ENCODE measurements at places on chromosomes 16 and 17.
A peak's percentile ranks its signal among the peaks of the same experiment; 100 is the strongest.

DNA sequence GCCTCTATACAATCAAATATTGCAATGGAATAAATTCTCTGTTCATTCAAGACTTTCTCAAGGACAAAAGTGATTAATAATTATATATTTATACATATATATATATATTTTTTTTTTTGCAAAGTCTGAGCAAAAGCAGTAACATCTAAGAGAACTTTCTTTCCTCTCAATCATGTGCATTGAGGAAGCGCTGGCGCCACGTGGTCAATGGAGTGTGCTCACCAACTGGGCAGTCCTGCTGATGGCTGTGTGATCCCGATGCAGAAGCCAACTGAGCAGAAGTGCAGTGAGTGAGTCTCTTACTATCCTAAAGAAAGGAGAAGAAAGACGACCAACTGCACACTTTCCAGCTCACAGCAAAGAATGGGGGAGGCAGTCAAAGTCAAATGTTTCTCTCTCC is 37.2 kb upstream of the ULK2 start:
- no peak for DNase-seq

DNA sequence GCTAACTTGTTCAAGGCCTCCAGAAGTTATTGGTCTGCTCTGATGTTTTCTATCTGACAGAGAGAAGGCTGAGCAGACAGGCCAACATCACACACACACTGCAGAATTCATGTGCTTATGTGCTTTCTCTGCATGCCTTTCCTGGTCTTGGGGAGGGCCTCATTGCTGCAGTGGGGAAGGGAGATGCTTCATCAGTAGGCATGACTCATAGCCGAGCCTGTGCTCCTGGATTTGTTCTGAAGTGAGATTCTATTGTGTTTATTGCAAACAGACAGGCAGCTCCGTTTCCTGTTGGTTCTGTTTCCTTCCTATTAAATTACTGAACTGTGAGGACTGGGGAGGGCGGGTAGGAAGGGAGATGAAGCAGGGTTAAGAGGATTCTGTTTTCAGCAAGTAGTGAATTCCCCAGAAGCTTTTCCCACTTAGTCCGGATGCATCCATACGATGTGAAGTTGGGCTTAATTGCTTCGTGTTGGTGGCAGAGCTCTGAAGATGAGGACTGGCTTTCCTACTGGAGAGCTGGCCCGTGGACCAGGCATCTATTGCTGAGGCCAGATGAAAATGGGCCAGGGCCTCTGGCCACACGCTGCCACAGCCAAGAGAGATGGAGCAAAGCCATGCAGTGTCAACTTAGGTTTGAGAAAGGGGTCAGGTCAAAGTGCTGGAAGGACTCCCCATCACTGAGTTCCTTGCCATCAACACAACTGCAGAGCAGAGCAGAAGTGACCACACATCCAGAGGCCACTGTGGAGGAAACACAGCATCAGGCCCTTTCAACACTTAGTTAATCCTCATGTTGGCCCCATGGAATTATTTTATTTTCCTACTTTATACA is 179.3 kb downstream of the UTP18 start:
- no peak for DNase-seq

- DNase-seq, result no peak
Observed at GRCh38 chr17:21318439-21318838, 33.9 kb downstream of the MAP2K3 start.

GRCh38 chr17:55709984-55710383 is 12.7 kb downstream of the TMEM100 start:
- no peak for DNase-seq

DNA sequence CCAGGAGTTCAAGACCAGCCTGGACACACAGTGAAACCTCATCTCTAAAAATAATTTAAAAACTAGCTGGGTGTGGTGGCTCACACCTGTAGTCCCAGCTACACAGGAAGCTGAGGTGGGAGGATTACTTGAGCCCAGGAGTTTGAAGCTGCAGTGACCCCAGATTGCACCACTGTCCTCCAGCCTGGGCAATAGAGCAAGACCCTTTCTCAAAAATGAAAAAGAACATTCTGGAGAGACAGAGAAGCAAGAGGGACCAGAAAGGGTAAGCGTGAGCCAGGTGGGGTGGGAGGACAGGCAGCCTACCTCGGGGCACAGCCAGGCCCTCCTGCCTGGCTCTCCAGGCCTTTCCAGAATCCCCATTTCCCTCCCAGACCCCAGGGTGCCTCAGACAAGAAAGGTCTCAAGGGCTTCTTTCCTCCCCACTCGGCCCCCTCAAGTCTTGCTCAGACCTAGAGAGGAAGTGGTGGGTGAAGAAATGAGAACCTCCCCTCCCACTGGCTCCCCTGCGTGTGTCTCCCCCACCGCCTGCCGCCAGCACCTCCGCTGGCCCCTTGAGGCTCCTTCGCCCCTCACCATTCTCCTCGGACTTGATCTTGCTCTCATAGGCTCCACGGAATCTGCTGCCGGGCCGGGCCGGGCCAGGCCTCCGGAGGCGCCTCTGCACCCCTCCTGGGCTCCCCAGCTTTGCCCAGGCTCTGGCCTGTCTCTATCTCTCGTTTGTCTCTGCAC is 503 bp downstream of the C16orf54 start:
- peak; percentile 29 for DNase-seq

- DNase-seq, result no peak
Observed at GRCh38 chr17:66746736-66747135, 88.2 kb upstream of the CACNG5 start.

- DNase-seq, result peak; percentile 89
Observed at GRCh38 chr17:81346090-81346907, 49.0 kb upstream of the BAHCC1 start.

- peak; percentile 74 for DNase-seq
Observed at GRCh38 chr17:3964203-3965117, at the start of gene ATP2A3. Gene ATP2A3, minus strand, starts transcription at chr17:3964437. Its CDS starts 146 bp downstream, at chr17:3964291.

DNA sequence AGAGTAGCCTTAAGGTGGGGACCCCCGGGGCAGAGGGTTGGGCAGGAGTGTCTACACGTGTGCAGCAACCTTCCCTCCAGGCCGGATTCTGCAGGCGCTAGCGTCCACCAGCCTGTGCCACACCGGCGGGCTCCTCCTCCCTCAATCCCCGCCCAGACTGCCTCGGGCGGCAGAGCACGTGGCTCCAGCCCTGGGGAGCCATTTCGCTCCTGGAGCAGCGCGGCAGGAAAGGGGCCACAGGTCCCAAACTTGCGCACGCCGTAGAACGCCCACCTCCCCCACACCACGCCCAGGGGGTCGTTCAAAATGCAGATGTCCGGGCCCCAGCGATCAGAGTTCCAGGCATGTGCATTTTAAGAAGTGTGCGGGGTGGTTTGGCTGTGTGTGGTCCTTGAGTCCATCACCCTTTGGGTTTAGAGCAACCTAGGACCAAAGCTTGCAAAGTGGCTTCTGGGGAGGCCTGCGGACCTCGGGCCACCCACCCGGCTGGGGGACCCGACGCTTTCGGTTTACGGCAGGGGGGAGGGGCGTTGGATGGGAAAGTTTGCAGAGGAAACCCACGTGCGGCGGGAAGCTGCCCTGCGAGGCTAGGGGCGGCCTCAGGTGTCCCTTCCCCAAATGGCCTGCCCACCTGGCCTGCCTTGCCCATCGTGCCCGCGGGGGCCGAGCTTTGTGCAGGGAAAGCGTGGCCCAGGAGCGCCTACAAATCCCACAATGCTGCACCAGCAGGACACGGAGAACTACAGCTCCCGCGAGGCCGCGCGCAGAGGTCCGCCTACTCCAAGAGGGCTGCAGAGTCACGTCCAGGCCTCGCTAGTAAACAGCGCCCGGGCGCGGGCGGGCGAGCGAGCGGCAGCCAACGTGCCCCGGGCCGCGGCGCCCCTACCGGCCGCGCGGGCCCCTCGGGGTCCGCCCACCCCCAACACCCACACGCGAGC is 1.4 kb downstream of the TFAP4 start:
- DNase-seq, result peak; percentile 86

GRCh38 chr16:66598111-66598510 is 6.4 kb upstream of the CMTM3 start:
- no peak for DNase-seq

GRCh38 chr17:5555254-5555653 is 29.1 kb downstream of the NLRP1 start:
- DNase-seq, result no peak

DNA sequence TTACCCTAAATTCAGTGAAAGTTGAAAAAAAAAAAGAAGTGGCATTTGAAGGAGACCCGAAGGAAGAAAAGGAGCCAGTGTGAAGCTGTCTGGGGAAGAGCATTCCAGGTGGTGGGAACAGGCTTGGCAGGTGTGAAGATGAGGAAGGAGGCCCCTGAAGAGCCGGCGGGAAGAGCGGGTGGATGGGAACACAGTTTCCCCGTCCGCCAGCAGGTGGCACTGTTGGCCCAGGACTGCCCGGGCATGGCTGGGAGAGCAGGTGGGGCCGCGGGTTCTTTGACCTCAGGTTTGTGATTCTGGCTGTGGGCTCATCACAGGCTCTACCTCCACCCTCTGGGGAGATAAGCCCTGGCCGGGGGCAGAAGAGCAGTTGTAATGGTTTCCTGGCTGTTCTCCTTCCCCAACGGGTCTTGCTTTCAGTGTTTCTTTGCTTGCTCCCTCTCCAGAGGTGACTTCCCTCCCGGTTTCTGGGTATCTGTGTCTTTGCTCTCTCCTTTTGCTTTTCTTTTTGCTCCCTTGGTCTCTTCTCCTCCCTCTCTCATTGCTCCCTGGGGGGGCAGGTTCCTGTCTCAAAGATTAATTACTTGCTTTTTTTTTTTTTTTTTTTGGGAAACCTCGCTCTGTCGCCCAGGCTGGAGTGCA is 32.3 kb downstream of the RAP1GAP2 start:
- peak; percentile 78 for DNase-seq

GRCh38 chr17:65925606-65926307 is 266.2 kb downstream of the CEP112 start:
- no peak for DNase-seq

- no peak for DNase-seq
Observed at GRCh38 chr16:15435216-15435864, 952 bp downstream of the BMERB1 start.

DNA sequence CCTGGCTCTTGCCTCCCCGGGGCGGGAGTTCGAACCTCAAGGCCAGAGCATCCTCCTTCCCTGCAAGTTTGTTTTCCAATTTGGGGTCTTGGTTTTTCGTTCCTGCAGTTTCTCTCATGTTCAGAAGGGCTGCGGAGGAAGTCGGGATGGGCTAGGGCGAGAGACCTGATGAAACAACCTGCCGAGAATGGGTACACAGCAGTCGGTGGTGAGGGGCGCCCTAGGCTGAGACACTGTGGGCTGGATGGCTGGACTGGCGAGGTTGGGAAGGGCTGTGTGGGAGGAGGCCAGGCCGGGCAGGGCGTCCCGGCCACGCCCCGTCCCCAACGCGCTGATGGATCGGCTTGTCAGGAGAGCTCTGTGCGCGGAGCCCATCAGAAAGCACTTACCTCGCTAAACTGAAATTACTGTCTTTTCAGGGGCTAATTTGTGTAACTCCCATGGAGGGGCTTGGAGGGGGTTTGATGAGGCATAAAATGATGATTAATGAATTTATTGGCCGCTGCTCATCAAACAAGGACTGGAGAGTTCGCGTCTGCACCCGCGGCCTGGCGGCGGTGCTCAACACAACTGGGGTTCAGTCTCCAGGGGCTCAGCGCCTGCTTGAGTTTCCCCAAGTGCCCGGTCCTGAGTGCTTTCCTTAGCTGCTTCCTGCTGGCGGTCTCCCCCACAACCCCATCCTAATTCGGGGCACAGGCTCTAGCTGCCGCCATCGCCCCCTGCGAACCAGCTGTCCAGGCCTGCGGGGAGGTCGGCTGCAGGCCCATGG is 9.0 kb downstream of the IRX5 start:
- DNase-seq, result no peak

DNA sequence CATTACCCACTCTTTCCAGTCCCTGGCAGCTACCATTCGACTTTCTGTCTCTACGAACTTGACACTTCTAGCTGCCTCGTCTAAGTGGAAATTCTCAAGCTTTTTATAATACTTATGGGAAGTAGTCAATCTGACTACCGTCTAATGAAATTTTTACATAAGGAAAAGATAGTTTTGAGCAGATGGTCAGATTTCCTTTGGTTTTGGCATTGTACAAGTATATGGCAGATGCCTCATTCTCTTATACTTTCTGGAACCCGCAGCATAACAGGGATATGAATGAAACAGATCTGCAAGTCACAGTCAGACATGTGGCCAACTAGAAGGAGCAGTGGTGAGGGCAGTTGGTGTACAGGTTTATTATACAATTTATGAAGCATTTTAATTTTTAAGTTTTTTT is 146.0 kb downstream of the PITPNC1 start:
- no peak for DNase-seq

GRCh38 chr17:33968350-33969044 is 286.6 kb upstream of the CCL2 start:
- DNase-seq, result no peak

DNA sequence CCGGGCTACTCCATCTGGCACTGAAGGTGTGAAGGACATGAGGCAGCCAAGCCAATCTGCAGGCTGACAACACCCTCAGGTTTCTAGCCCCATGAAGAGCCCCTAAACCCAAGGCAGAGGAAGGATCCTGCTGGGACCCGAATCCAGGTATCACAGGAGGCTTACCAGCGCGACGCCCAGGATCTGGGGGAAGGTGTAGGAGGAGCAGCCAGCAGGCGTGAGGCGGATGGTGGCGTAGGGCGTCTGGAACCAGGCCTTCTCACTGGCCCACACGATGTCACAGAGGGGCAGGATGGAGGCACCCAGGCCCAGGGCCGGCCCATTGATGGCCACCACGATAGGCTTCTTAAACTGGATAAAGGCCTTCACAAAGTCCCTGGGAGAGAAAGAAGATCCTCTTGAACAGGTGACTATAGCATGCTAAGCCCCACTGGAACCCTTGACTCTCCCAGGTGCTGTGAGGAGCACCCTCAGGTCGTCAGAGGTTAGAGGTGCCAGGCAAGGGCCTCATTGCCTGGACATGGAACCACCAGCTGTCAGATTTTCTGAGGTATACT is 71.7 kb downstream of the DYNLRB2 start:
- DNase-seq, result no peak

DNA sequence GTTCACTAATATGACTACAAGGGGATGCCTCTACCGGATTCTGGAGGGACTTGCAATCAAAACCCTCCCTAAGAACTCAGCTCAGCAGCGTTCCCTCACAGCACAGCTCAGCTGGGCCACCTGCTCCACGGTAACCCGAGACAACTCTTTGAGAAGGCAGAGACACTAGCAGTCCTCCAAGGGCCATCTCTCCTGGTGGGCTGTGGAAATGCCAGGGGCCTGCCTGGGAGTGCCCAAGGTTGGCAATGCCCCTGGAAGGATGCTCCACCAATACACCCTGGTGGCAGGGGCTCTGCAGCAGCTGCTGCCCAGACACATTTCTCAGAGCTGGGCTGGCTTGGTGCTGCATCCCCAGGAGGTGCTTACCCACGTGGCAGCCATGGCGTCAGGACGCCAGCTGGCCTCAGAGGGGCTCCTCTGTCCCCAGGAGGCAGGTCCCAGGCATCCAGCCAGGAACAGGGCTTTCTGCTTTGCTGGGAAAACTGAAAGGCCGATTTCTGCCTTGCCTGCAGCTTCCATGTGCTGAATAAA is 16.5 kb downstream of the CDIP1 start:
- DNase-seq, result no peak

DNA sequence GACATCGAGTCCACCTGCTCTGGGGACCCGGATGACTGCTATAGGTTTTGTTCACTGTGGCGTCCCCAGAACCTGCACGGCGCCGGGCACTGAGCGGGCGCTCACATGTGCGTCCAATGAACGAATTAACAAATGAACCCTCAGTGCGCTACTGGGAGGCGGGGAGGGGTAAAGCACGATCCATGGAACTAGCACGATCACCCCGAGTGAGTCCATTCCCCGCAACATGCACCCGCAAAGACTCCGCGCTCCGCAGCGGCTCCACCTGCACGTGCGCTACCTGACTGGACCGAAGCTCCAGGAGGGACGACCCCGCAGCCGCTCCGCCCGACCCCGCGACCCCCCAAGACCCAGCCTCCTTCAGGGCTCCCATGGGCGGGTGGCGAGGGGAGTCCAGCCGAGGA is 491 bp downstream of the TRAP1 start:
- DNase-seq, result peak; percentile 15

GRCh38 chr17:18854956-18855355 is 3.0 kb upstream of the PRPSAP2 start:
- no peak for DNase-seq
